ENCODE measurements at places on chromosomes 2 and 18.

GRCh38 chr2:70300771-70301343 lies 1.0 kb downstream of the FAM136A start:
- no peak for DNase-seq

DNA sequence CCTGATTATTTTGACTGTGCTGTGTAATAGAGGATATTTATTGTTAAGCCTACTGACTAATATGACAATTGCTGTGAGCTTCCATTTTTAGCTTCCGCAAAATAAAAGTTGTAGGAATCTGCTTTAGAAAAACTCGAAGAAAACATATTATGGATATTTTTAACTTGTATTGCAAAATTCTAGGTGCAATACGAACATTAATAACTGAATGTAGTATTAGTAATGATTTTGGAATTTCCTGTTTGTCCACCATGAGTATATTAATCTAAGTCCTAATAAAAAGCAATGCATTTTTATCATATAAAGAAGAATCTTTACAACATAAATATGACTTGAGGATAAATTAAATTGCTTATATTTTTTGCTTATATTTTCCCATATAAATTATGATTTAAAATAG lies 2.4 kb upstream of the DSC3 start:
- no peak for DNase-seq

DNA sequence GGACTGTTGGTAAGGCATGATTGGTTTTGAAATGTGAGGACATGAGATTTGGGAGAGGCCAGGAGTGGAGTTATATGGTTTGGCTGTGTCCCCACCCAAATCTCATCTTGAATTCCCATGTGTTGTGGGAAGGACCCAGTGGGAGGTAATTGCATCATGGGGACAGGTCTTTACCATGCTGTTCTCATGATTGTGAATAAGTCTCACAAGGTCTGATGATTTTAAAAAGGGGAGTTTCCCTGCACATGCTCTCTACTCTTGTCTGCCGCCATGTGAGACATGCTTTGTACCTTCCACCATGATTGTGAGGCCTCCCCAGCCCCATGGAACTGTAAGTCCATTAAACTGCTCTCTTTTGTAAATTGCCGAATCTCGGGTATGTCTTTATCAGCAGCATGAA lies 5.4 kb downstream of the CMPK2 start:
- DNase-seq: no peak

DNA sequence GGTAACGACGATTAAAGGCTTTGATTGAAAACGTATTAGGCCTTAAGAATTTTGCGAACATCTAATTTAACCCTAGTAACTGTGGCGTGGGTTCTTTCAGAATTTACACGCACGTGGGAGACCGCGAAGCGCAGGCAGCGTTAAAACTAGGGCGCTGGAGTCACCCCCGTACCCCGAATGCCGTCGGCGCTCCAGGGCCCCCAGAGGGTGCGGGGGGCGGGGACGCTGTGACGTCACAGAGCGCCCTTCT lies 673 bp upstream of the SMCHD1 start:
- DNase-seq: no peak

DNA sequence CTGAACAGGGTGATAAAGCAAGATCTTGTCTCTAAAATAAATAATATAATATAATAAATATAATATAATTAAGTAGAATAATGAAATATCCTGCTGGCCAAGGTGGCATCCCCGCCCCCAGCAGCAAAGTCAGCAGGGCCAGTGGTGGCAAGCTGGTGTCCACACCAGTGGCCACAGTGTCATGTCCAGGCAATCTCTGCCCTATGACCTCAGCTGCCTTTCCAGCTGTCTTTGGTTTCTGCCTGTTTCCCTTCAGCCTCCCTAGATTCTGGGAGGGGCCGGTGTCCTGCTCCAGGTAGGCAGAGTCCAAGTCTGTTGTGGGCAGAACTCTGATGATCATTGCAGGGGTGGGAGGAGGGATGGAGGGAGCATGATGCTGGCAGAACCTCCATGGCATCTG lies 16.2 kb upstream of the STEAP3 start:
- DNase-seq: no peak

DNA sequence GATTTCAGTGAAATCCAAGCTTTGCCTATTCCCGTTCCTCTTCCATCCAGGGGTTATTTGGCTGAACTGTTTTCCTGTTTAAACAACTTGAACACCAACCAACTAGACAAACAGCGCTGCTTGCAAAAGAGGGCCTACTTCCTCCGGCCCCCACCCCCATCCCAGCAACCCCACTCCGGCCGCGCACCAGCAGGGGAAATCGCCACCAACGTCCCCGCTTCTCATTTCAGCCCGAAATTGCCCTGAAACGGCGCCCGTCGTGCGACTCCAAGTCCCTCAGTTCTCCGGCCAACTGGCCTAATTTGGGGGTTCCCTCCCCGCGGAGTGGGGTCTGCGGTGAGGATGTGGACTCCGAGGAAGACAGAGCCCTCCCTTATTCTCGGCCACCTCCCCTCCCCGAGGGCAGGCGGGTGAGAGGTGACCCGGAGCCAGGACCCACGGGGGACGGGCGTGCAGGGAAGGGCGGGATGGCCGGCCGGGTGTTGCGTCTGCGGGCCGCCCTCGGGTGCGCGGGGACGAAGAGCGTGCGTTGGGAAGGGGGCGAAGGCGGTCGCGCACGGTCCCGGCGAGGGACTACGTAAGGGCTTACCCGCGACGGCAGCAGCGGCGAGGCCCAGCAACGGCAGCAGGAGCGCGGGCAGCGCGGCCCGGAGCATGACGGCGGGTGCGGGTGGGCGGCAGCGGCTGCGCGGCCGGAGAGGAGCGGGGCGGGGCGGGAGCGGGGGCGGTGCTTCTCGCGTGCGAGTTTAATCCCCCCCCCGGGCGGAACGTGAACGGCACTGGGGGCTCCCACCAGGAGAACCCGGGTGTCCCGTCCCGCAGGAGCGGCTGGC lies at the start of gene CD302:
TSS of gene CD302 (minus strand) at position 666 of the 833 bp plus-strand sequence. CDS start at position 656, 10 bp downstream.
- peak; percentile 69 for DNase-seq

DNA sequence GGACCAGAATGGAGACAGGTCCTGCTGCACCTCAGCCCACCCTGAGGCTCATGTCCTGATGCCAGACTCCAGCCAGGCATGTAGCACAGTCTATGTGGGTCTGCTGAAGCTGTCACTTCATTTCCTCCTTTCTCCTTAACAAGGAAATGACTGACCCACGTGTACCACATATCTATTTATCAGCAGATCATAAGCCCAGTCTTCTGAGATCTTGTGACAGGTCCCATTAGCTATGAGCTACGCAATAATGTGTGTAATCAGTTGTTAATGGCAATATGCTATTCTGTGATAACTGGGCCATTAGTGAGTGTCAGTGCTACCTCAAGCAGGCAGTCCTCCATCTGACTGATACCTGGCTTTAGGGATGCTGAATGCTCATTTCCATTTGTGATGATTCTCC lies 615.3 kb downstream of the BCL11A start:
- DNase-seq: no peak

DNA sequence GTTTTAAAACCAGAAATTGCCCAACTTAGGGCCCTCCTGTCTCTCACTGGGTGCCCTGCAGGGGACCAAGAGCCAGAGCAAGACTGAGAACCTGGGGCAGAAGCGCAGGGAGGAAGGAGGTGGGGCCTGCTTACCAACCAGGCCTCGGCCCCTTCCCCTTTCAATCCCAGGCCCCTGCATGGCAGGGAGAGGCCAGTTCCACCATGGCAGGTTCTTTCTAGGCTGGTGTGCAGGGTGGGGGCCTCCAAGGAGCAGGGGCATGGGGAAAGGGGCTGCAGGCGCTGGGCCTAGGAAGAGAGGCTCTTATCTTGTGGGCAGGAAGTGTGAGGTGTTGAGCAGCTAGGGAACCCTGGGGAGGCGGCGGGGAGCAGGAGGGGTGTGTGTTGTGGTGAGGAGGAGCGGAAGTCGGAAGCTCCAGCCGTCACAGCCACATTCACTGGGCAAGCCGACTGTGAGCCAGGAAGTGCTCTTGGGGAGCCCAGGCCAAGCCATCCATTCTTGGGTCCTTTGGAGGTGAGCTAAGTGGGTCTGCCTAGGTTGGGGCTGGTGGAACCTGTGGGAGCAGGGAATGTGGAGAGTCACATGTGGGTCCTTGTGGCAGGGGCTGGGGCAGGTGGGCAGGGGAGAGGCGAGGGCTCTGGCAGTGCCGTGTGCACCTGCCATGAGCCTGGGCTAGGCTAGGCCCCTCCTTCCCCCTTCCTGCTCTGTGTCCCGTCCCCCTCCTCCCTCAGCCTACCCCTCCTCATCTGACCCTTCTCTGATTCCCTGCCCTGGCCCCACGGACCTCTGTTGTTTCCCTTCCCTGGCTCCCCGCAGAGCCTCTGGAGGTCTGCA lies at the start of gene PSD4:
TSS of gene PSD4 (plus strand) at position 430 of the 834 bp plus-strand sequence. CDS start 8,486 bp downstream, outside the sequence.
- peak; percentile 91 for DNase-seq

DNA sequence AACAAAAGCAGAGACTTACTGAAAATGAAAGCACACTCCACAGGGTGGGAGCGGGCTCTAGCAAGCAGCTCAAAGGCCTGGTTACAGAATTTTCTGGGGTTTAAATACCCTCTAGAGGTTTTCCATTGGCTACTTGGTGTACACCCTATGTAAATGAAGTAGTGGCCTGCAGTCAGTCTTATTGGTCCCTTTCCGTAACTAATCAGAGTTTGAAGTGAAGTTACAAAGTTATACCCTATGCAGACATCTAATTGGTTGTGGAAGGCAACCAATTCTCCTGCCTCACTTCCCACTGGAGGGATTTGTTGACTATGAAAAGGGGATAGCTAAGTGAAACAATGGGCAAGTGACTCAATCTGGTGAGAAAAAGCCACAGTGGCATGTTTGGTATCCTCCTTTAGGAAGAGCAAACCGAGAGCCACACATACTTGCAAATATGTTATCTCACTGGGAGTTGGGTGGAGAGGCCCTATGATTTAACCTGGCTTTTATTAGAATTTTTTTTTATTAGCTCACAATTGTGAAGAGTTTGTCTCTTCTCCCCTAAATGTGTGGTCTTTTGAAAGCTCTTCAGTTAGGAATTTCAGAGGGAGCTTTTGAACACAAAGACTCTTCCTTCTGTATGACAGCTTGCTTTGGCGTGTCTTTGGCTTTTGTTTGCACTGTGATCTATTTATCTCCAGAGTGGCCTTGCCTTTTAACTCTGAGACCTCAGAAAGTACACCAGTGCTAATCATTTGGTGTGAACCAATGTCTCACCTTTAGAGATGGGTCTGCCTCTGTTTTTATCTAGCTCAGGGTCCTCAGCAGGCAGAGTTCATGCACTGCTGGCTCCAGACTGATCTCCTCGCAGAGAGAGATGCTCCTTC lies 69.6 kb downstream of the MAP4K4 start:
- no peak for DNase-seq

- no peak for DNase-seq
Observed at GRCh38 chr2:10398496-10398895, 49.6 kb downstream of the ODC1 start.

- DNase-seq: no peak
Observed at GRCh38 chr18:72161691-72162090, 382.5 kb downstream of the CBLN2 start.

GRCh38 chr2:102809291-102810189 lies 47.7 kb downstream of the TMEM182 start:
- no peak for DNase-seq

- DNase-seq: no peak
Observed at GRCh38 chr18:74331404-74331803, 15.8 kb downstream of the C18orf63 start.

DNA sequence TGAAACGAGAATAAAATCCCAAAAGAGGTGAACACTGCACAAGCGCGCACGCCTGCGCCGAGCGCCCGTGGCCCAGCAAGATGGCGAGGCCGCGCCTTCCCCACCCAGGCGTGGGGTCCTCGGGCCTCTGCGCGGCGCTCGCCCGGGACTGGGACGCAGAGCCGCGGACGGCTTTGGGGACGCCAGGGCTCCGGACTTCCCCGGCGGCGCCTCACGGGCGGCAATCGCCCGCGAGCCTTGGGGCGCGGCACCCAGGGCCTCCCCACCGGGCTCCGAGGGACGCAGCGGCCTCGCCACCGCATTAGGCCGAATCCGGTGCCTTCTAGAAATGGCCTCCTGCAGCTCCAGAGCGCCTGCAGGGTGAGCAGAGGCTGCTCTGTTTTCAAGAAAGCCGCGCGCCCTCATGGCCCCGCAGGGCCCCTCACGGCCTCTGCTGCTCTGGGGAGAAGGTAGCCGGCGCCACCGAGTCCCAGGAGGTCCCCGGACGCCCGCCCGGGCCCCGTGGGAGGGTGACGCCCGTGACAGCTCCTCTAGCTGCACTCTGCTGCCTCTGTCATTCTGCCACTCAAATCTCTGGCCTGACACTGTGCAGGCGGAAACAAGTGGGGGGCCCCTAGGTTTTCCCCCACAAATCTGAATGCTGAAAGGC lies 35.9 kb upstream of the POMC start:
- DNase-seq: no peak

GRCh38 chr18:56739731-56740130 lies 88.6 kb downstream of the WDR7 start:
- DNase-seq: no peak

GRCh38 chr18:12843420-12844350 lies 40.4 kb downstream of the PTPN2 start:
- no peak for DNase-seq

Data from activated CD8-positive, alpha-beta memory T cell treated with anti-CD3 and anti-CD28 coated beads for 24 hours (primary cell).